Right renal pelvis (tissue), 4 donors: ENCODE measurements at places on chromosomes 13 and 19.

GRCh38 chr13:28058866-28059613 is 41.3 kb downstream of the FLT3 start:
- no peak for DNase-seq

- DNase-seq: no peak
Observed at GRCh38 chr13:98549728-98550317, 27.1 kb downstream of the STK24 start.

DNA sequence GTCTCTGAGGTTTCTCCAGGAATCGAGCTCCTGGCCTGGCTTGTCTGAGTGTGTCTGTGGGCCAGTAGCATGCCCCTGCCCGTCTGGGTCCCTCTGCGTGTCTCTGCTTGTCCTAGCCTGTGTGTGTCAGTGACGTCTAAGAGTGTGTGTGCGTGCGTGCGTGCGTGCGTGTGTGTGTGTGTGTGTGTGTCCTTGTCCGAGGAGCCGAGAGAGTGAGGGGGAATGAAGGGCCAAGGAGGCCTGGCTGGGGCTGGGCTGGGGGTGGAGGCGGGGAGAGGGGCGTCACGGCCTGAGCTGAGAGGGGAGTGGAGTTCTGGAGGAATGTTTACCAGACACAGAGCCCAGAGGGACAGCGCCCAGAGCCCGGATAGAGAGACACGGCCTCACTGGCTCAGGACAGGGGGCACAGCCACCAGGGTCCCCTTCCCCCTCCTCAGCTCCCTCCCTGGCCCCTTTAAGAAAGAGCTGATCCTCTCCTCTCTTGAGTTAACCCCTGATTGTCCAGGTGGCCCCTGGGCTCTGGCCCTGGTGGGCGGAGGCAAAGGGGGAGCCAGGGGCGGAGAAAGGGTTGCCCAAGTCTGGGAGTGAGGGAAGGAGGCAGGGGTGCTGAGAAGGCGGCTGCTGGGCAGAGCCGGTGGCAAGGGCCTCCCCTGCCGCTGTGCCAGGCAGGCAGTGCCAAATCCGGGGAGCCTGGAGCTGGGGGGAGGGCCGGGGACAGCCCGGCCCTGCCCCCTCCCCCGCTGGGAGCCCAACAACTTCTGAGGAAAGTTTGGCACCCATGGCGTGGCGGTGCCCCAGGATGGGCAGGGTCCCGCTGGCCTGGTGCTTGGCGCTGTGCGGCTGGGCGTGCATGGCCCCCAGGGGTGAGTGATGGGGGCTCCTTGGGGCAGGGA is at the start of gene AXL:
Gene AXL (plus strand): TSS at position 609 of the 893 bp plus-strand sequence. CDS start 170 bp downstream, at position 779.
- DNase-seq: peak; percentile 53

DNA sequence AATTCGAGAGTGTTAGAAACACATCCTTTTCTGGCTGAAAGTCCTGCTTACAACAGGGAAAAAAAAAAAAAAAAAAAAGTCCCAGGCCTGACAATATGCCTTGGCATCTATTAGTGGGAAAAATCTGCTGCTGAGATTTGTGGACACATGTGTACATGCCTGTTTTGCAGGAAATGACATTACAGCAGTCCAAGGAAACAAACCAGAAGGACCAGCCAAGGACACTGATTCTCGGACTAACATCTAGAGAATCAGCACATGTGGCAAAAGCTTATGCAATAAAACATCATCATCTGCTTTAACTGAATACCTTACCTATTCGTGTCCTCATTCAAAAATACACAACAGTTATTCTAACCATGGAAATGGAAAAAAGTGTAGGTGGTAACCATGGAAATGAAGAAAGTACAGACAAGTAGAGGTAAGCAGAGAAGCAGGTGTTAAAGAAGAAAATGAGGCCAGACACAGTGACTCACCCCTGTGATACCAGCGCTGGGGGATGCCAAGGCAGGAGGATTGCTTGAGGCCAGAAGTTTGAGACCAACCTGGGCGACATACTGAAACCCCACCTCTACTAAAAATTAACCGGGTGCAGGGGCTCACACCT is 9.4 kb upstream of the DPY19L3 start:
- DNase-seq: no peak

- DNase-seq: no peak
Observed at GRCh38 chr19:58009301-58009665, 6.7 kb upstream of the ZNF606 start.

DNA sequence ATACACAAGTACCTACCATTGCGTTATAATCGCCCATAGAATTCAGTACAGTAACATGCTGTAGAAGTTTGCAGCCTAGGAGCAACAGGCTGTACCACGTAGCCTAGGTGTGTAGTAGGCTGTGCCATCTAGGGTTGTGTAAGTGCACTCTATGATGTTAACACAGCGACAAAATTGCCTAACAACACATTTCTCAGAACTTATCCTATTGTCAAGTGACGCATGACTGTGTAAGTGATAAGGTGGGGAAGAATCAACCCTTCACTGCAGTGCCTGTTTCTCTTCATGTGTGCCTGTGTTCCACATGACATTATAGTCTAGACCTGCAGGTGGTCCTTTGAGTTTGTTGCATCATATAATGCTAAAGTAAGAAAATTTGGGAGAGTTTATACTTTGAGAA is 94.0 kb downstream of the PCDH9 start:
- no peak for DNase-seq

- no peak for DNase-seq
Observed at GRCh38 chr19:45496349-45496953, 396 bp downstream of the RTN2 start.

- no peak for DNase-seq
Observed at GRCh38 chr13:28220166-28220565, 81.8 kb downstream of the PAN3 start.

- no peak for DNase-seq
Observed at GRCh38 chr13:106336668-106337067, 198.8 kb downstream of the EFNB2 start.

DNA sequence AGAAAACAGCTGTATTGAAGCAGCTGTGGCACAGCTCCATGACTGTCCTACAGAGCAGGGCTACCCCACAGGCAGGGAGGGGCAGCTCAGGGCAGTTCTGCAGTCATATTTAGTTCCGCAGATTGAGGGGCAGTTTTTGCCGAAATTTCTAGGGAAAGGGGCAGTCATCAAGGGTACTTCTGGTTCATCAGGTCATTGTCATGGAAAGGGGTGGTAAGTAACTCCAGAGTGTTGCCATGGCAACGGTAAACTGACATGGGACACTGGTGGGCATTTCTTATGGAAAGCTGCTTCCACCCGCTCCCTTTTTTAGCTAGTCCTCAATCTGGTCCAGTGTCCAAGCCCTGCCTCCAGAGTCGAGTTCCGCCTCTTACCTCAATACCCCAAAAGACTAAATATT is 702.8 kb downstream of the LIG4 start:
- no peak for DNase-seq

GRCh38 chr13:94419304-94419924 is 60.1 kb downstream of the DCT start:
- DNase-seq: no peak

DNA sequence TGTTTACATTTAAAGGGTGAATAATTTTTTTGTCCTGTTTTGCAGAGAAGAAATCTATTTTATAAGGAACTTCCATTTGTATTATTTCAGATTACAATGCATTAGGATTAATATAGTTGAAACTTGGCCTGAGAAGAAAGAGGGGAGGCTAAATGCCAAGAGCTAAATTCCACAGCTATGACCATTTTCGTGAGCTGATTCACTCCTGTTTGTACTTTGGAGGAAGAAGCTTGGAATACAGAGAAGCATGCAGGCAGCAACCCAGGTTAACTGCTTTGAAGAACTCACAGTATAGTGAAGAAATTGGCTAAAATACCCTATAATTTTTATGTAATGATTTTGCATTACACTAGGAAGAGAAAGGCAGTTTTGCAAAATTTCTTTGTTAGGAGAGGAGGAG is 309.4 kb upstream of the KLF12 start:
- no peak for DNase-seq

- DNase-seq: no peak
Observed at GRCh38 chr13:79479882-79480281, 1.1 kb upstream of the NDFIP2 start.

- no peak for DNase-seq
Observed at GRCh38 chr19:38464421-38465082, 31.1 kb downstream of the RYR1 start.

GRCh38 chr13:44416301-44416700 is 42.7 kb downstream of the SERP2 start:
- no peak for DNase-seq

DNA sequence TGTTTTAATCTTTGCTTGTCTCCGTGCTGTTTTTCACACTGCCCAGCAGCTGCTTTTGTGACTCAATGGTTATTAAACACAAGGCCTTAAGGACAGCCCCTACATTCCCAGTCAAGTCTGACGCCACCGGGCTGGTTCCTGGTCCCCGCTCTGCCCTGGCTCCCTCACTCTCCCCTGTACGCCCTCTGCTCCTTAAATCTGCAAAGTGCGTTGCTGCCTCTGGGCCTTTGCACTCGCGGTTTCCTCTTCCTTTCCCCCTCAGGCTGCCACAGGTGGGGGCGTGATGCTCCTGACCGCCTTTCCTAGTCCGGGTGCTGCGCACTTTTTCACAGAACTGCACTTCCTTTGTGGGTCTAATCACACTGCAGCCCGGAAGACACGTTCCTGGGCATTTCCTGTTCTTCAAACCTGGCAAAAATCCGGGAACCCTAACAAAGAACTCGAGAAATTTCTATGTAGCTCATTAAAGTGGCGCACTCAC is 25.6 kb downstream of the NOSIP start:
- DNase-seq: no peak

- DNase-seq: no peak
Observed at GRCh38 chr13:111505175-111505777, 184.8 kb downstream of the TEX29 start.

DNA sequence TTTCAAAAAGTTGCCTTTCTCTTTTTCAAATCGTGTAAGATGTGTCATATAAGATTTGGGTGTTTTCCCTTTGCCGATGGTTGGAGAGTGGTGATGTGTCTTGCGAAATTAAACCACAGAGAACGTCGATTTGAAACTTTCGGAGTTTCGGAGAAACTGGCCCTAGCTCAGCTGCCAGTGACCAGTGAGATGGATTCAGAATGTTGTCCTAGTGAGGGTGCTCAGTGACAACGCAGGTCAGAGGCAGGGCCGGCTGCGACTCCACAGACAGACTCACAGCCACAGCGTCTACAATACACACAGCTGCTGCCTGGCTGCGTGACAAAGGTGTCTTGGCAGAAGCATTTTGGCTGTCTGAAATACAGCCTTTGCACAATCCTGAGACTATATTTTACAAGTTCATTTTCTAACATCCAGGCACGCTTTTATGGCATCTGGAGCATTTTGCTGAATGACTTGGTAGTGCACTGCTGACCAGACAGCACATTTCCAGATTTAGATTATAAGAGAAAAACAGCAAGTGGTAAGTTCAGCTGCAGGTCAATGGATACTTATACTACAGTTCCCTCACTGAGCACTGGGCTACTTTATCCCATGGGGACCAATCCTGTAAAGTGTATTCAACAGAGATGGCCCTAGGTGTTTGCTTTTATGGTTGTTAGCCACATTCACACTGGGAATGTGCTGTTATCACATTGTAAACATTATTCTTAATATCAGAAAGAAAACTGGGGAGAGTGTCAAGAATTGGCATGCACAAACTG is 207.5 kb downstream of the KCNRG start:
- DNase-seq: no peak

GRCh38 chr13:102117175-102117831 is 284.5 kb downstream of the FGF14 start:
- no peak for DNase-seq

GRCh38 chr13:25222740-25223139 is 50.7 kb upstream of the AMER2 start:
- no peak for DNase-seq

DNA sequence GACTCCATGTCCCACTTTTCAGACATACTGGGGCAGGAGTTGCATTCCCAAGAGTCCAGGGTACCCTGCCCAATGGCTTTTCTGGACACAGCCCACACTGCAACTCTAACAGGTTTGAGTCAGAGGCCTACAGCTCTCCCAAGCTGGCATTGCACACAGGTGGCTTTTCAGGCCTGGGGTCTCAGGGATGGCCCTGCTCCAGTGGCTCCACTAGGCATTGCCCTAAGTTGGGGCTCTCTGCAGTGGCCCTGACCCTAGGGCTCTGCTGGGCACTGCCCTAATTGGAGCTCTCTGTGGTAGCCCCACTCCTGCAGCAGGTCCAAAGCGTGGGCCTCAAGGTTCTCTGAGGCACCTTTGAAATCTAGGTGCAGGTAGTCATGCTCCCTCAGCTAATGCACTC is 408.8 kb downstream of the SUCLA2 start:
- no peak for DNase-seq

GRCh38 chr13:23510979-23511735 is 59.1 kb upstream of the TNFRSF19 start:
- no peak for DNase-seq

GRCh38 chr19:39426170-39426569 is 9.6 kb downstream of the RPS16 start:
- DNase-seq: no peak

GRCh38 chr13:110521946-110522345 is 39.6 kb downstream of the RAB20 start:
- DNase-seq: no peak

DNA sequence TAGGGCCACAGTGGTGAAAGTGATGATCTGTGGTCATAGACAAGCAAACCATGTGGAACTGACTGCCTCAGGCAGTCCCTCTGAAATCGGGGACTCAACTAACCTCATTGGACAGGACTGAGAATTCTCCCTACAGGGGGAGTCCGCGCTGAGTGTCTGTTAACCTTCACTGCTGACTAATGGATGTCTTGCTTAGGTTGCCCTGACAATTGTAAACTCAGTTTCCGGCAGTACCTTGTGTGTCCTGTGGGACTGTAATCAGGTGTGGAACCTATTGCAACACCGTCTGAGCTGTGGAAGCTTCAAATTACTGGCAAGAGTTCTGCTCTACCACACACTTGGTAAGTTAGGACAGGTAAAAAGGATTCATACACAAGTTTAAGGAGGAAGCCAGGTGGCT is 21.8 kb downstream of the ZNF77 start:
- DNase-seq: no peak

DNA sequence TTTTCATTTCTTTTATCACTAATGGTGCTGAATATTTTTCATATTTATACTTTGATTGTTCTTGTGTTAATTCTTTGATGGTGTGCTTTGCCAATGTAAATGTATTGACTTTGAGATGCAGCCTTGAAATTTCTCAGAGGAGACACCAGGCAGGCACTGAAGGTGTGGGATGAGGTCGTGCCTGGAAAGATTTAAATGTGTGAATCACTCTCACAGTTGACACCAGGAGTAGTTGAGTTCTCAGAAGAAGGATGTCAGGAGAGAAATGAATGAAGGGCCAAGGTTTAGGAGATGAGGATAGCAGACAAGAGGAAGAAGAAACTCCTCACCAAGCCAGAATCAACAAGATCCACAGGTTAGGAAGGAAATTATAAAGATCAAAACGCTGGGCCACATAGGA is 10.1 kb upstream of the KL start:
- no peak for DNase-seq

DNA sequence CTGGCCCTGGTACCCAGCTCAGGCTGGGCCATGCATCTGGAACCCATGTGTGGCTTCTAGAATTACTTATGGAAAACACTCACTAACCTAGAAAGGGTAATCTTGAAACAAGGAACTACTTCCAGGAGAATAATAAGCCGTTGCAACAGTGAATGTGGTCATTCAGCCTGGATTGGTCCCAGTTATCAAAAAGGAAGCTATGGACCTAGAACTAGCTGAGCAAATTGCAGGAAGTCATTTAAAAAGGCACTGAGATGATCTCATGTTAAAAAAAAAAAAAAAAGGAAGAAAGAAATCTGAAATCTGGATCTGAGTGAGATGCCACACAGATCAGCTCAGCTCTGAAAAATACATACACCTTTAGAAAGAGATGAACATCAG is 59.6 kb downstream of the DCT start:
- no peak for DNase-seq
